ENCODE measurements at places on chromosomes 1 and 21.

- no peak for DNase-seq
These were observed 4.4 kb upstream of the PHC2 start for GRCh38 chr1:33435096-33435820.

DNA sequence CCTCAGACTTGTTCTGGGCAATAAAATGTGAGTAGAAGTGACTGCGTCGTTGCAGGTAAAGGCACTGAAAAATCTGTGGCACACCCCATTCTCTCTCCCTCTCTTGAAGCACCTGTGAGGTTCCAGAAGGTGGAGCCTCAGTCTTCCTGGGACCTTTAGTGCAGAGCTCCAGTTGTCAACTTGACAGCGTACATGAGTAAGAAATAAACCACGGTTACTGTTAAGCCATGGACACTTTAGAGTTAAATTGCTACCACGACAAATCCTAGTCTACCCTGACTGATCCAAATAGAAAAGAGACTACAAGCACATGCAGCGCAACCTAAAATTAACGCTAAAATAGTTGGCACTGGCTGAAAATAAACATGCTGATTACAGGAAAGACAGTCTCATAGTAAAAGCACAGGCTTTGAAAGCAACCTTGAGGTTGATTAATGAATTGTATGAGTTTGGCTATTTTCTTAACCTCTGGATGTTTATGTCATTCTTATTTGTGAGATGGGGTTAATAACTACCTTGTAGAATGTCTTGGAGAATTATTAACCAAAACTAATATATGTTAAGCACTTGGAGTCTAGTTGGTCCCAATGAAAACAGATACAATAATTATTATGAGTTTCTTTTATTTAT lies 93.0 kb upstream of the PLPPR4 start:
- DNase-seq: no peak

DNA sequence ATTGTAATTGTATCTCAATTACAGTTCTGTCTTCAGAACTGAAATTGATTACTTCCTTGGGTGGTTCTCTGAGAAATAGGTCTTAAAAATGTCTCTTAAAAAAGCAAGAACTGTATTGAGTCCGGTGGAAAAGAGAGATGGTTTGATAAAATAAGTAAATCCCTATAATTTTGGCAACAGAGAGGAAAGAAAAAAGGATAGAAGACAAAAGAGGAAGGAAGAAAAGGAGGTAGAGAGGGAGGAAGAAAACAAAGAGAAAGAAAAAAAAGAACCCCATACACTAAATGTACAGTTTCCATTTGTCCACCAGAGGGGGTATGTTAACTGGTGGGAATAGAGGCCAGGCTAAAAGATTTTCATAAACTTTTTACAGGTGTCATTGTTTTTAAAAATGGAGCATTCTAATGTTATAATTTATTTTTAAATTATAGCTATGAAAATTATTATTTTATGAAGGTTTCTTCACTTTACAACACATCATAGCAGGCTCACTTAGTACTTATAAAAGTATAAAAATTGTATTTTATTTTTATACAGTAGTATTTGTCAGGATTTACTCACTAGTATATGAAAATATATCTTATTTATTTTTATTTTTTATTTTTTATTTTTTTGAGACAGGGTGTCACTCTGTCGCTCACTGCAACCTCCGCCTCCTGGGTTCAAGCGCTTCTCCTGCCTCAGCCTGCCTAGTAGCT lies 2.1 kb upstream of the UBE2T start:
- no peak for DNase-seq

DNA sequence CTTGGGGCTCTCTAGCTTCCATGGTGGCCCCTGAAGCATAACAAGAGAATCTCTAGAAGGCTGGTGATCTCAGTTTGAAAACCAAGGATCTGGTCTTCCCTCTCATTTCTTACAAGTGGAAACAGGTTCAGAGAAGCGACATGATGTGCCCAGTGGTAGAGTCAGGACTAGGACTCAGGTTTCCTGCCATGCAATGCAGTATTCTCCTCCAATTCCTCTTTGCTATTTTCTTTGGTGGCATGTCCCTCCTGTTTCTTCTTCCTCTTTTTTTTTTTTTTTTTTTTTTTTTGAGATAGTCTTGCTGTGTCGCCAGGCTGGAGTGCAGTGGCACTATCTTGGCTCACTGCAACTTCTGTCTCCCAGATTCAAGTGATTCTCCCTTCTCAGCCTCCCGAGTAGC lies 195.6 kb upstream of the C1orf105 start:
- no peak for DNase-seq

DNA sequence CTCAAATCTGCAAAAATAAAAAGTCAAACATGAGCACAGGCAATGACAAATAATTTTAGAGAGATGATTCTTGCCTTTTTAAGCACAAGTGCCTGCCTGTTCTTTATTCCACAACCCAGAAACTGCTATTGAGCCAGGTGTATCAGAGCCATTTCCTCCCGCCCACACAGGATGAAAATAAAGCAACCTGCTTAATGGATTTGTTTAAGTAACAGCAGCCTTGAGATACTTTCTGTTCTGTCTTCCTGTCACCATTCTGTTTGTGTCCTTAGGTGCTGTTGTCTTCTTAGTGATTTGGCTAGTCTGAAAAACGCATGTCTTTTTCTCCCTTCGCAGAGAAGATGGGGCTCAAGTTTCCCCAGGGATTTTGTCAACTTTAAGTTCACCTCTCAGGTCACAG lies 11.4 kb downstream of the RPE65 start:
- DNase-seq: no peak

DNA sequence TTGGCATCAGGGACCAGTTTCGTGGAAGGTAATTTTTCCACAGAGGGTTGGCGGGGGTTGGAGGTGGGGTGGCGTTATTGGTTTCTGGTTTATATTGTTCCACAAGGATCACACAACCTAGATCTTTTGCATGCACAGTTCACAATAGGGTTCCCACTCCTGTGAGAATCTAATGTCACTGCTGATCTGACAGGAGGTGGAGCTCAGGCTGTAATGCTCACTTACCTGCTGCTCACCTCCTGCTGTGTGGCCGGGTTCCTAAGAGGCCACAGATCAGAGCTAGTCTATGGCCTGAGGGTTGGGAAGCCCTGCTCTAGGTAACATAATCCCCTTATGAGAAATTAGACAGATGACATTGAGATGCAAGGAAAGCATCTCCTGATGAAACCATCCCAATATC lies 12.6 kb downstream of the GBP5 start:
- no peak for DNase-seq

DNA sequence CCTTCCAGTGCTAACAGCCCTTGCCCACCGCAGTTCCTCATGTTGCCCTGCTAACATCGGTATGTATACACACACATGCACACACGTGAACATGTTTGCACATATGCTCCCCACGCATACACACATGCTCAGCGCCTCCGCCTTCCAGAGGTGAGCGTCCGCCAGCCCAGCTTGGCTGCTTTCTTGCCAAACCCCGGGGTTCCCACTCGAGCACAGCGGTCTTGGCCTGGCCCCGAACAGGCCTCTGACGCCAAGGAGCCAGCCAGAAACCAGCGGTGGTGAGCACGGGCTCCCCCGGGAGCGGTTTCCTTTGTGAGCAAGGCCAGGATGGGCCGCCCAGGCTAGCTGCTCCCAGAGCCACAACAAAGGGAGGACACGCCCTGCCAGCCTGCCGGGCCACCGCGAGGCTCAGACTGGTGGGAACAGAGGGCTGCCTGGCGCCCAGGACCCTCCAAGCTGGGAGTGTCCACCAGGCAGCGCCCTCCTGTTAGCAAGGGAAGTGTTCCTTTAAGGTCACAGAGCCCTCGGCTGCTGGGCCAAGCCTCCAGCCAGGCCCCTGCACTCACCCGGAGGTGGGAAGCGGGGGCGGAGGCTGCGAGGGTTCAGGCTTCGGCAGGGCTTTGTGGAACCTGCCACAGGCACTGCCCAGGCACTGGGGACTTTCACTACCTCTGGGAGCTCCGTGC lies 65.4 kb downstream of the ALPL start:
- DNase-seq: no peak

DNA sequence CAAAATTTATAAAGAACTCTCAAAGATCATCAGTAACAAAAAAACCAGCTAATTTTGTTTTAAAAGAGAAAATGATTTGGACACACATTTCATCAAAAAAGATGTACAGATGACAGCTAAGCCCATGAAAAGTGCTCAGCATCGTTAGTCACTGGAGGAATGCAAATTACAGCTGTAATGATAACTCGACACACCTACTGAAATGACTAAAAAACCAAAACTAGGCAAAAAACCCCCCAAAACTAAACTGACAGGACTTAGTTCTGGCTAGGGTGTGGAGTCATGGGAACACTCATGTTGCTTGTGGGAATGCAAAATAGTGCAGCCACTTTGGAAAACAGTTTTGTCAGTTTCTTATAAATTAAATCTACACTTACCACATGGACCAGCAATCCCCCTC lies 59.5 kb downstream of the CNIH3 start:
- no peak for DNase-seq

GRCh38 chr1:42154685-42155084 lies 1.5 kb downstream of the GUCA2B start:
- no peak for DNase-seq

GRCh38 chr1:33578557-33579448 lies 106.4 kb downstream of the ZSCAN20 start:
- no peak for DNase-seq

All from stimulated activated CD4-positive, alpha-beta T cell treated with anti-CD3 and anti-CD28 coated beads, TNF-alpha, amount 100 ng/mL, for 1 hour (primary cell).